ENCODE measurements at places on chromosomes 13 and 19.
A peak's percentile ranks its signal among the peaks of the same experiment; 100 is the strongest.

DNA sequence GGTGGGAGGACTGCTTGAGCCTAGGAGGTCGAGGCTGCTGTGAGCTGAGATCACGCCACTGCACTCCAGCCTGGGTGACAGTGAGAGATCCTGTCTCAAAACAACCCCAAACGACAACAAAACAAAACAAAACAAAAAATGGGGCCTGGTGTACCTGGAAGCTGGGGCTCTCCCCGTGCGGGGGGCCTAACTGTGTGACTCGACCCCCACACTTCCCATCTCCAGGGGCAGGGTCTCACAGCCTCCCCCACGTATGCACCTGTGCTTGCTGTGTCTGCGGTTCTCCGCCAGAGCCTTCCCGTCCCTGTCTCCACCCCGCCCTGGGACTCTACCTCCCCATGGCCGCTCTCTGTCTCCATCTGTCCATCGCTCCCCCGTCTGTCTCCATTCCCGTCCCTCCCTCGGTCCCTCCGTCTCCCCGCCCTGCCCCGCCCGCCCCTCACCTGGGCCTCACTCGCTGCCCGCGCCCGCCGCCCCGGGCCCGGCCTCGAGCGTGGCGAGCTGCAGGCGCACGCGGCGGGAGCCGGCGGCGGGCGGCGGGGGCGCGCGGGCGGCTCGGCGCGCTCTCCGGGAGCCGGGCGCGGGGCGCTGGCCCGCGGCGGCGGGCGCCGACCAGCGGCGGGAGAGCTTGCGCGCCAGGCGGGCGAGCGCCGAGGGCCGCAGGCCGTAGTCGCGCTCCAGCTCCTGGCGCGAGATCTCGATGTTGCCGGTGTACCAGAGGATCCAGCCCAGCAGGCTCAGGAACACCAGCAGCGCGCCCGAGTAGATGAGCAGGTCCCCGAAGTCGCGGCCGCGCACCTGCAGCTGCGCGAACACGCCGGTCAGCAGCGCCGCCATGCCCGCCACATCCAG lies 587 bp downstream of the TMEM238 start:
- DNase-seq, result peak; percentile 75

DNA sequence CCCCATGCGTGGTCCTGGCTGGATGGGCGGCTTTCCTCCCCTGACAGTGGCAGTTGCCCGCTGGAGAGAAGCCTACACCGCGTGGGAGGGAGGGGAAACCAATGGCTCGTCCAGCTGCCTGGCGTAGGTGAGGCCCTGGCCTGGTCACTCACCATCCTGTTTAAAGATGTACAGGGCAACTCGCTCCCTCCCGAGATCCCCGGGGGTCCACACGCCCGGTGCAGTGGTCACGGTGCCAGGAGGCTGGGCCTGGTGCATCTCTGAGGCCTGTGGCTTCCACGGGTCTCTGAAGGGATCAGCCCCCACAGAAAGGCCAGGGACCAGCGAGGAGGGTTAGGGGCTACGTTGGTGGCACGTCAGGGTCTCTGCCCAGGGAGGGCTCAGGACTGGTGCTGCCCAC lies 156.5 kb downstream of the KDM4B start:
- DNase-seq, result no peak

GRCh38 chr19:8973501-8974091 lies 36.6 kb downstream of the MUC16 start:
- peak; percentile 51 for DNase-seq

GRCh38 chr19:44796701-44797115 lies 12.2 kb upstream of the BCAM start:
- no peak for DNase-seq

GRCh38 chr13:108957369-108958012 lies 328.1 kb downstream of the MYO16 start:
- DNase-seq, result peak; percentile 91

DNA sequence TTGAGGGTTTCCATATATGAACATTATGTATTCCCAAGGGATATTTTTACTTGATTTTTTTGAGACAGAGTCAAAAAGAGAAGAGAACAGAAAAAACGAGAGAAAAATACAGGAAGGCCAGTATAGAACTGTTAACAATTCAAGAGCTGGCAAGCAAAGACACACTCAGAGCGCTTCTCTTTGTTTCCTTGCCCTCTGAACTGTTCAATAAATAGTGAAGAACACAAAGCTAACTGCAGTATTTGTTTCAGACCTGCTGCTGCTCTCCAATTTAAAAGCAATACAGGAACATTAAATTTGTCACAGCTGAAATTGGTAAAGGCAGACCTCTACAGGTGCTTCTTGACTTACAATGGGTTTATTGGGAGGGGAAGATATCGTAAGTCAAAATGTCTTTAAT lies 14.0 kb upstream of the NEK3 start:
- DNase-seq, result no peak

GRCh38 chr19:52936151-52936953 lies 13.1 kb upstream of the ZNF888 start:
- no peak for DNase-seq

GRCh38 chr13:33144358-33144784 lies 128.1 kb downstream of the KL start:
- no peak for DNase-seq

- no peak for DNase-seq
These were observed 281.6 kb downstream of the DNAJC15 start for GRCh38 chr13:43304945-43305344.

DNA sequence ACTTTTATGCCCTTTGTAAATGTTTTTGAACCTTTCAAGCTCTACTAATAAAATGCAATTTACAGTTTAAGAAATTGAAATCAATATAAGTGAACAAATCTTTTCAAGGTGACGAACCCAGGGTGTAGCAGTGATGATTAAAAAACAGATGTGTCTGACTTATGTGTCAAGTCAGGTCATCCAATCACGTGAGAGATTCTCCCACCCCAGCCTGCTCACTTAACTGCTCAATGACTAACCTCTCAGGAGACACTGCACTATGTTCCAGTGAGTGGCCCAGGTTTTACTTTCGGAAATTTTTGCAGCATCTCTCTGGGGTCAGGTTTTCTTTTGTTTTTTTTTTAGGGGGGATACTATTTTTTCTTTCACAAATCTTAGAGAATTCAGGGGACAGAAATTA lies 60.7 kb downstream of the ZNF429 start:
- DNase-seq, result no peak

- DNase-seq, result no peak
These were observed 3.9 kb upstream of the NUDT19 start for GRCh38 chr19:32687681-32688080.
